A172 (cell line): ENCODE measurements at places on chromosomes 1 and 21. TPM values are rescaled to one million over a fixed set of nuclear protein-coding genes. Genes with fewer than 3 reads are reported as not detected.

DNA sequence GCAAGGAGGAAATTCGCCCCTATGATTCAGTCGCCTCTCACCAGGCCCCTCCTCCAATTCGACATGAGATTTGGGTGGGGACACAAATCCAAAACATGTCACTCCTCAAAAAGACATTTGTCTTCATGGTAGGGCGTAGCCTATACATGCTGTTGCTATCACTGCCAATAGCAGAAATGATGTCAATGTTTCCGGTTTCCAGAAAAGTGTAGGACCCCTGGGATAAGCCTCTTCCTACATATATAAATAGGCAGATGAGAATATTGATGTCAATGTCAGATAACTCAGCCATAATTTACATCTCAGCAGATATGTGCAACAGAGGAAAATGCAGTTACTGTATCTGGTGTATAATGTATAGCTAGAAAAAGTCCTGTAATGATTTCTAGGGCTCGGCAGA lies 16.7 kb downstream of the LRRC3 start:
- DNase-seq: no peak

- DNase-seq: no peak
Measured at GRCh38 chr1:230894664-230895063, 26.3 kb upstream of the C1orf198 start.

- no peak for DNase-seq
Measured at GRCh38 chr1:44822131-44822701, 13.9 kb downstream of the BTBD19 start.

The SELP gene
- total RNA-seq: not detected in 2 replicates

The SPATA21 gene
- total RNA-seq: not detected in 2 replicates

DNA sequence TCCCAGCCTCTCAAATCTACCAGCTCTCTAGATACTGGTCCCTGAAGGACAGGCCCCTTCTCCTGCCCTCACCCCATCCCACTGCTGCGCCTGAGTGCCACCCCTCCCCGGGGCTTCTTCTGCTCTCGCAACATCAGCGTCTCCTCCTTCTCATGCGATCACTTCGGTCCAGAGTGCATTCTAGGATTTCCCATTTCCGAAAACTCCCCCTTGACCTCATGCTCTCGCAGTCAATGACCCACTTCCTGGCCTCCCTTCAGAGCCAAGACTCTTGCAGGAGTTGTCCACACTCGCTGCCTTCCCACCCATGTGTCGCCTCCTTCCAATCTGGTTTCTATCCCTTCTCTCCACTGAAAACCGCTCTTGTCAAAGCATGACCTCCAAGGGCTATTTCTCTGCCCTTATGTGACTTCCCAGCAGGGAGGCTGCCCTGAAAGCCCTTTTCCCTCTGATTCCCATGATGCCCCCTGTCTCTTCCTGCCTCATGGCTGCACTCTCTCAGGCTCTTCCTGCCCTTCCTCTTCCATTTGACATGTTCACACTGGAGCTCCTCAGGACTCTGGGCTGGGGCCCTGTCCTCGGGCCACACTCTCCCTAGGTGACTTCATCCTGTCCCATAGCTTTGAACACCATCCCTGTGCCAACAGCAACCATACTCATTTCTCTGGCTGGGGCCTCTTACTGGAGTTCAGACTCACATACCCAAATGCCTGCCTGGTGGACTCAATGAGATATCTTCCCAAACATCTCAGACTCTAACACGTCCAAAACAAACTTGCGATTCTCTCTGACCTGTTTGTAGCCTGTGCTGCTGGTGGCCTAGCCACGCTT lies 46.0 kb downstream of the LDLRAD2 start:
- no peak for DNase-seq

The A3GALT2 gene
- not detected in 2 replicates for total RNA-seq

DNA sequence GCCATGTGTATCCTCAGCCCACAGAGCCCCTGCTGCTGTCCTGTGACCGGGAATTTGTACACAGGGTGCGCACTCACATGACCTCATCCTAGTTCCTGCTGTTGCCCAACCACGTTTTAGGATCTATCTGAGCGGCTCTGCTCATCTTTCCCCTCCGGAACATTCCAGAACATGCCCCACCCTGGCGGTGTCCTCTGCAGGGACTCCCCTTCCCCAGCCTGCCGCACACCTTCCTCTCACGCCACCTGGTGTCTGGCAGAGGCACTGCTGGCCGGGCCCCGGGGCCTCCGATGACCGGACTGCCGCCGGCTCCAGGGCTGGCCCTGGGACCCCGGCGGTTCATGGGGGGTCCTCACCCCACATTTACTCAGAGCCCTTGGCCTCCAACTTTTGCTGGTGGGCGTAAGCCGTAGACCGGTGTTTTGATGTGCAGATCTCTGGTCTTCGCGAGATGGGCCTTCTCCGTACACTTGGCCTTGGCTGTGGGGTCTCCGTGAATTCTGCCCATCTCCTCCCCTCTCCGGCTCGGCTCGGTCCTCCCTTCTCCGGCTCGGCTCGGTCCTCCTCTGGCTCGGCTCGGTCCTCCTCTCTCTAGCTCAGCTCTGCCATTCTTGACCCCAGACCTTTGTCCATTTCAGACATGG lies 29.5 kb downstream of the ARHGEF16 start:
- no peak for DNase-seq

- no peak for DNase-seq
Measured at GRCh38 chr21:45862543-45863207, 118.9 kb upstream of the COL6A1 start.

DNA sequence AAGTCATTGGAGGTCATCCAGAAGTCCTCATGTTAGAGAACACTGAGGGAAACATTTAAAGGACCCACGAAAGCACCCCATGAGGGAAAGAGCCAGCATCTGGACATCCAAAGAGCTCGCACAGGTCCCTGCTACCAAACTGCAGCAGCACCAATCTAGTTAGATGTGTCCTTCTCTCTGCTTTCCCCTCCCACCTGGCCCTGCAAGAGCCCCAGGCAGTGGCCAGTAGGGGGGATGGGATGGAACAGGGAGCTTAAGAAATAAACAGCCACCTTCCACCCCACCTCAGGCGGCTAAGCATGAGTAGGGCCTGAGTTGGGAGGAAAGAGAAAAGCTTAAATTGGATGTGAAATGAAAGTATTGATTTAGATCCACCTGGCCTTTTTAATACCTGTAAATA lies 175.9 kb upstream of the KCND3 start:
- DNase-seq: no peak

DNA sequence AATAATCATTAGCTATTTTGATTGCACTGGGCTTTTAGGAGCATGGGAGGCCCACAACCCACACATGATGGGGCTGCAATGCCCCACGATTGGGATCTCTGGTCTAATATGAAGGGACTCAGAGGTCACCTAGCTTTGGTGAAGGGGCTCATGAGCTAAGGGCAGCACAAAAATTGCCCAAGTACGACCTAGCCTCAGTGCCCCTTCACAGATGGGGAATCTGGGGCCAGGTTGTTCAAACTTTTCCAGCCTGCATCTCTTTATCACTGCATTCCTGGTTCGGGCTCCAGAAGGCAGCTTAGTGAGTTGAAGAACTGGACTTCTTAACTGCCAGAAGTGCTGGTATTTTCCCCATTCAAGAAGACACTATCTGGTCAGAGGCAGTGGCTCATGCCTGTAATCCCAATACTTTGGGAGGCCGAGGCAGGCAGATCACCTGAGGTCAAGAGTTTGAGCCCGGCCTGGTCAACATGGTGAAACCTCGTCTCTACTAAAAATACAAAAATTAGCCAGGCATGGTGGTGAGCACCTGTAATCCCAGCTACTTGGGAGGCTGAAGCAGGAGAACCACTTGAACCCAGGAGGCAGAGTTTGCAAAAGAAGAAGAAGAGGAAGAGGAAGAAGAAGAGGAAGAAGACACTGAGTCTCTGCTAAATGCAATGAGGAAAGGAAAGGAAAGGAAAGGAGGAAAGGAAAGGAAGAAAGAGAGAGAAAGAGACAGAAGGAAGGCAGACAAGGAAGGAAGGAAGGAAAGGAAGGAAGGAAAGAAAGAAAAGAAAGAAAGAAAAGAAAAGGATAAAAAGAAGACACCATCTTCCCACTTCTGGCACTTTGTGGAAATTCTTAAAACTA lies 258.5 kb upstream of the IRF2BP2 start:
- no peak for DNase-seq

DNA sequence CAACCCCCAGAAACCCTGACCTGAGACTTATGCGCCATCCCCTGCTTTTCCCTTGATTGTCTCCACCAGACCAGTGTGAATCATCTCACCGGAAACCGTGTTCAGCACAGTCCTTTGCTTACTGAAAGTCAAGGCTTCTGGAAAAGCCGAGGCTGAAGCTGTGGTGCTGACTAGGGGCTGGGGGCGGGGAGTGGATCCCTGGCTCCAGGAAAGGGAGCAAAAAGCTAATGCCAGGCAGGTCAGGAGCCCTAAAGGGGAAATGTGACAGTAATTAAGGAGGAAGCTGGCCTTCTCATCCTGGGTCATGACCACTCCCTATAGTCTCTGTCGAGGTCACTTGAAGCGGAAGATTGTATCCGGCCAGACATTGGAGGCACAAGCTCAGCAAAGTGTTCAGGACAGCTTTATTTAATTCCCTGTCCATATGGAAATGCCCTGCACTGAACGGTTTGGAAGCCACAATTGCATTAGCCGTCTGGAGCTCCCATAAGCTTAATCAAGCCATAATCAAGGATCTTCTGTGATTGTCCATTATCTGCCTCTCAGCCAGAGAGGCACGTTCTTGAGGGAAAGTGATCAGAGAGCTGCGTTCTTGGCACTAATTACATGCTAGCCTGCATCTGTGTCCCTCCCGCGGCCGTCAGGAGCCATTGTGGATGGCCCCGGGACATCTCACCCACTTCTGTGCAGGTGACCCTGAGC lies 403.6 kb downstream of the RRAGC start:
- no peak for DNase-seq

- peak; percentile 47 for DNase-seq
Measured at GRCh38 chr1:25608488-25609178, 8.0 kb upstream of the MAN1C1 start.

The CYP4X1 gene
- total RNA-seq: 0.29 and 0.98 TPM in 2 replicates

DNA sequence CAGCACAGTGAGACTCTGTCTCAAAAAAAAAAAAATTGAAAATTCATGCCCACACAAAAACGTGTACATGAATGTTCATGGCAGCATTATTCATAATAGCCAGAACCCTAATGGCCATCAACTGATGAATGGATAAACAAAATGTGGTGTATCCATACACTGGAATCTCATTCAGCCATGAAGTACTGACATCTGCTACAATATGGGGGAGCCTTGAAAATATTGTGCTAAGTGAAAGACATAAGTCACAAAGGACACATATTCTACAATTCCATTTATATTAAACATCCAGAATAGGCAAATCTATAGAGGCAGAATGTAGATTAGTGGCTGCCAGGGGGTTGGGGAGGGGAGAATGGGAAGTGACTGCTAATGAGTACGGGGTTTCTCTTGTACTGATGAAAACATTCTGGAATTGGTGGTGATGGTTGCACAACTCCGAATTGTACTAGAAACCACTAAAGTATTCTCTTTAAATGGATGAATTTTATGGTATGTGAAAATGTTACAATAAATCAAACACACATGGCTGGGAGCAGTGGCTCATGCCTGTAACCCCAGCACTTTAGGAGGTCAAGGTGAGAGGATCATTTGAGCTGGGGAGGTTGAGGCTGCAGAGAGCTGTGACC lies 33.0 kb upstream of the KCNN3 start:
- no peak for DNase-seq

The SMIM1 gene
- total RNA-seq: not detected in 2 replicates

DNA sequence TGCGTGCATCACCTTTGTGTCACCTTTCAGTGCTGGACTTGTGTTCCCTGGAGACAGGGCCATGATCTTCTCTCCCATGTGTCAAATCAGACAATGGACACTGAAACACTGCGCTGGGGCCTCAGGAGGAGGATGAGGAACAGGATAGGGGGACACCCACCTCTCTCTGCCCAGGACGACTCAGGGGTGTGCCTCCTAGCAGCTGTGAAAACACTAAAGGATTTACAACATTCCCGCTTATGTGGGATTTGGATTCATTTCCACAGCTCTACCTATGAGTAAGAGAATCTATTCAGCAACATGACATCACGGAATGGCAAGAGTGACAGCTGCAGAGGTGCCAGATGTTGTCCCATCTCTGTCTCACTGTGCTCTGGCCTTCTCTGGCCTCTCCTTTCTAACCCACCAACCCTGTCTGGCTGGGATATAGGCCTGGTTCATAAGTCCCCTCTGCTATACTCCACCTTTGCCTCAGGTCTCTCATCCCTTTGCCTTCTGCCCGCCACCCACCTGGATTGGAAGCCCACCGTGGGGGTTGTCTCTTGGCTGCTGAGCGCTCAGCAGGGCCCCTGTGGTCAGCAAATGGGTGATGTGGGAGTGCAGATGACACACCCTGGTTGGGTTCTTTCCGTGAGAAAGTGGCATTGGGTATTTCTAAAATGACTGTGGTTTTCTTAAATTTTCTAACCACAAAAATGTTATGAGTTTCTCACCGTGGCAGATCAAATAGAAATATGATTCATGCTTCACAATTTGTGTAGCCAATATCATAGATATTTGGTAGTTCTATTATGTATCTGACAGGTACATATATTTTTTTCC lies 47.1 kb upstream of the TLR5 start:
- DNase-seq: peak; percentile 78

The PFKL gene
- total RNA-seq: 114 and 115 TPM in 2 replicates

DNA sequence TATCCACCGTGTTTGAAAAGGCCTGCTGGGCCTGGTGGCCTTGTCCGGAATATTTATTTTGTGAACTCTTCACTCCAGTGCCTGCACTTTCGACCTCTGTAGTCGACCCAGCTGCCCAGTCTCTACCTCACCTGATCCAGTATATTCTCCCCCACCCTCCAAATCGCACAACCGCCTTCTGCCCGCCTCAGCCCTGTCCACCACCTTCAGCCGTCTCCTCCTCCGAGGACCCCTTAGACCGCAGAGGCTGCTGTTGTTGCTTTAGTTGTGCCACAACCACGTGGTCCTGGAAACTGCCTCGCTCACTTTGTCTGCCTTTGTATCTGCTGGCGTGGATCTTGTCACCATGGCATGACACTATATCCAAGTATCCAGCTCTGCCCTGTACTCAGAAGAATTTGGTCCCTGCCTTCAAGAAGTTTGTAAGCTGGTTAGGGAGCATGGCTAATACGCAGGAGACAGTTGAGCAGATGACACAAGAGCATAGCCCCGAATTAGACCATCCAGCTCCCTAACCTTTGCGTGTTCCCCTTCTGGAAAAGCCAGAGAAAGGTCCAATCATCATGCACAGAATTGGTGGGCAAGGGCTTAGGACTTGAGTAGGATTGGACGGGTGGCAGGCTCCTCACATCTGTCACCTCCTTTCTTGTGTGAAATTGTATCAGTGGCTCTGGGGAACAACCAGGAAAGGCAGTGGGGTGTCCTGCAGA lies 1.5 kb downstream of the PHGDH start:
- DNase-seq: no peak
